Effector CD4-positive, alpha-beta T cell (primary cell): ENCODE measurements at places on chromosomes 16 and 17.

GRCh38 chr17:76446449-76447231, 6.3 kb downstream of the UBE2O start:
- DNase-seq: no peak

GRCh38 chr16:10539236-10539635, 41.2 kb downstream of the EMP2 start:
- no peak for DNase-seq

GRCh38 chr17:58626905-58627304, 64.9 kb downstream of the TEX14 start:
- DNase-seq: no peak

- peak; percentile 45 for DNase-seq
Observed at GRCh38 chr17:45234641-45235415, 13.1 kb downstream of the FMNL1 start.
